ENCODE measurements at places on chromosomes 5 and 9. TPM values are rescaled to one million over a fixed set of nuclear protein-coding genes. Genes with fewer than 3 reads are reported as not detected.

- no peak for DNase-seq
Observed at GRCh38 chr5:156120777-156121176, 206.2 kb upstream of the SGCD start.

NR5A1 gene
- 0.21 TPM for total RNA-seq

SLC4A9 gene
- not detected for total RNA-seq

TTC1 gene
- 48.9 TPM for total RNA-seq

All from GM23338 (cell line).